Cardiac septum (tissue), 1 donor: ENCODE measurements at places on chromosomes 1 and 21.

DNA sequence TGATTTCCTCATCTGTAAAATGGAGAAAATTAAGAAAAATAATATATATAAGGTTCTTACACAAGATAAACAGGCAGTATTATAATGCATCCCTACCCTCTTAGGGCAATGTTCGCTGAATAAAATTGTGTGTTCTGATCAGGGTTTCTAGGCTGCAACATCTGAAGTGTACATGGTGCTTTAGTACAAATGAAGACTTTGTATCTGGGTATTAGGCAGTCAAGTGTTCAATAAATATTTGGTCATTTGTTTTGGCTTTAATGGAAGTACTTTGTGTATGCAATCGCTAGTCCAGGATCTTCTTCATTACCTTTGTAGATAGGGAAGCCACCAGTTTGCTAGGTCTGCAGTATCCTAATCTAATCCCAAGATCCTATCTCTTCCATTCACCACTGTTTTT is 28.1 kb downstream of the DNASE2B start:
- no peak for DNase-seq

- DNase-seq, result no peak
Observed at GRCh38 chr1:229013981-229014380, 256.9 kb upstream of the RAB4A start.

GRCh38 chr1:117709249-117709691 is 103.4 kb downstream of the TENT5C start:
- no peak for DNase-seq

GRCh38 chr1:87464022-87464490 is 135.4 kb downstream of the LMO4 start:
- DNase-seq, result no peak

- DNase-seq, result peak; percentile 66
Observed at GRCh38 chr1:2628933-2629626, 3.7 kb downstream of the MMEL1 start.
